ENCODE measurements at places on chromosomes 2 and 18.
A peak's percentile ranks its signal among the peaks of the same experiment; 100 is the strongest.

GRCh38 chr2:70546376-70546775, 7.2 kb downstream of the TGFA start:
- DNase-seq, result no peak

DNA sequence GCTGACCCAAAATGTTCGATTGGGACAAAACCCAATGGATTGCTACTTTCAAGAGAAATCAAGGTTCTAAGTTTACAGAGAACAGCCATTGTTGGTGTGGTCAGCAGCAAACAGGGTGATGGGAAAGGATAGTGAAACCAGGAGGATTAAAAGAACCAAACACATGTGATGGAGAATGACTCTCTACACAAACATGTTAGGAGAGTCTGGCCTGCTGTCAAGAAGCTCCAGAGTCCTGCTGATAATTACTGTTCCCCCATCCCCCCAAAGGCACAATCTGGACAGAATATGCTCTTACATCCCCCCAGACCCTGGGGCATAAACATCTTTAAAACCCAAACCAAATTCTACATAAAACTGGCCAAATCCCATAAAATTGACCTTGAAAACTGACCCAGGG, 32.0 kb upstream of the ACYP2 start:
- DNase-seq, result peak; percentile 53

DNA sequence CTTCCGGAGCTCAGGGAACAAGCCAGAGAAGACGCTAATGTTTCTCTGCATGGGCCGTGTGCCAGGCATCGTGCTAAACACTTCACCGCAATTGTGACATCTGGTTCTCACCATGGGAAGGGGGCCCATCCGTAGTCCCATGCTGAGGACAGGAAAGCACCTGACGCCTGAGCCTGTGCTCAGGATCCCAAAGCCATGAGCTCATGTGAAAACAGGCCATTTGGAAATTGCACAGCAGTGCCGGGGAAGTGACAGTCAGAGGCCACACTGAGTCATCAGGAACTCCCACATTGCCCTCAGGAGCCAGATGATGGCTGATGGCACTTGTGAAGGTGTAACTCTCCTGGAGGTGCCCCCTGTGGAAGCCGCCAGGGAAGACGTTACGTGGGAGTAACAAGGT, 141.0 kb downstream of the INHBB start:
- DNase-seq, result peak; percentile 70

GRCh38 chr2:148528356-148529064, 116.0 kb upstream of the EPC2 start:
- DNase-seq, result no peak

DNA sequence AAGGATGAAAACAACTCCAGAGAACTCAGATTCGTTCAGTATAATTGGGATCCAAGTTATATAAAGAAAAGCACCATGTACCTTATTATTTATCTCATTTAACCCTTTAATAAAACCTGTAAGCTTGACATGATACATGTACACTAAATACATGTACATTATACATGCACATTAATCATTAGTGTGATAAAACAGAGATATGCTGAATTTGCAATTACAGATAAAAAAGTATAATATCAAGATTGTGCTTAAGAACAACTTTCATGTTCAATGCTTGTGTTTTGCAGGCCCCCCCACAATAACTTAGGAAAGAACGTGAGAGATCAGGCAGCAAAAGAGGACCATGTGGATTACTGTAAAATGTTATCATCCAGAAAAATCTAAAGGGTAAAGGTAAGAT, 385.4 kb upstream of the GYPC start:
- no peak for DNase-seq

GRCh38 chr2:223952280-223952968, 4.8 kb upstream of the MRPL44 start:
- peak; percentile 67 for DNase-seq

DNA sequence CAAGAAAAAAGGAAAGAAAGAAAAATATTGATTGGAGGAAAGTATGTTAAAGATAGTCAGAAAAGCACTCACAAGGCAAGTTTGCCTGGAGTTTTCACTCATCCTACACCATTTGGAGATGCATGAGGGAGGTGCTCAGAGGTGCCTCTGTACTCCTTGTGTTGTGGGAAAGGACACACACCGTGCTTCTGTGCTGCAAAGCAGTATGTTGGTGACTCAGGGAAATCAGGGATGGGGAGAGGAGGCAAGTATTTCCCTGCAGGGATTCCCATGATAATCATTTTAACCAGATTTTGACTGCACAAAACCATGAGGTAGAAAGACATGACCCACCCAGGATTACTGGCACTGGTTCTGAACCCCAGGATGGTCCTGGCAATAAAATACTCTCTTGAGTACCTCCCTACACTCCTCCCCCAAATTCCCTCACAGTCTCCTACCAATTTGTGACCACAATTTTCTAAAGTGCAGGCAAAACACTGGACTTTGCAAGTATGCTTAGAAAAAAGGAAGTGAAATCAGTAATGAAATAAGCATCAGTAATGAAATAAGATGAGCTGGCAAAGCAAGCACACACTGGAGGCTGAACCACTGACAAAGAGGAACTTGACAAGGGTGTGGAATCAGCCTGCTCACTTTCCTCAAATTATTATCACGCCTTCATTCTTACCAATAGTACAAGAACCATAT, 155.5 kb upstream of the ACVR2A start:
- no peak for DNase-seq

GRCh38 chr18:70397259-70397925, 108.5 kb downstream of the SOCS6 start:
- DNase-seq, result no peak

- DNase-seq, result no peak
Measured at GRCh38 chr18:11146947-11147345, 2.4 kb downstream of the PIEZO2 start.

DNA sequence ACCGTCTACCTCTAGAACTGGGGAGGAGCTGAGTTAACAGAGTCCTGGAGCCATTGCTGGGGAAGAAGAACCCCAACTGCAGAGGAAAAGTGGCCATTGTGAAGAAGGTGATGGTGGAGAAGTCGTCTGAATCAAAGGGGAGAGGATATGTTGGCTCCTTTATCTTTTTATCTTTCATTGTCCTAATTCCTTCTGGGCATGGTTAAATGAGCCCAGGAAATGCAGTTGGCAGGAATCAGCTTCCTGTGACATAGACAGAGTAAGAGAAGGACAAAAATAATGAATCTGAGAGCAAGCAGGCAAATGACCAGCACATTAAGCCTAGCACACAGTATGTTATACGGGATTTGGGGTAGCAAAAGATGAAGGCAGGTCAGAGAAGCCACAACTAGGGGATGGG, 16.0 kb upstream of the ACTR3 start:
- no peak for DNase-seq

DNA sequence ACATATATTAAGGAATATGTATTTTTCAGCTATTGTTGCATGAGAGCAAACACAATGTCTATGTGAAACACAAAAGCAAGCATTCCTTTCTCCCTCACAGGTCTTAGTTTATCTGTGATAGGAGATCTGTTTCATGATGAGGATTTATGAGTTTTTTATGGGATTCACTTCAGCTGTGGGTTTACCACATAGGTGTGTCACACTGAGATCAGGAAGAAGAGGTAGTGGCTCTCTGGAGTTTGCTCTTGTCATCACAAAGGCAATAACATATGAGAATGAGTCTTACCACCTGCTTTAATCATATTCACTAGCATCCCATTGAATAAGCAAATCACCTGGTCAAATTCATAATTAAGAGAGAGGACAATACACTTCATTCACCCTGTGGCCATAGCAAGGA, 960.3 kb upstream of the SLC39A10 start:
- DNase-seq, result no peak

DNA sequence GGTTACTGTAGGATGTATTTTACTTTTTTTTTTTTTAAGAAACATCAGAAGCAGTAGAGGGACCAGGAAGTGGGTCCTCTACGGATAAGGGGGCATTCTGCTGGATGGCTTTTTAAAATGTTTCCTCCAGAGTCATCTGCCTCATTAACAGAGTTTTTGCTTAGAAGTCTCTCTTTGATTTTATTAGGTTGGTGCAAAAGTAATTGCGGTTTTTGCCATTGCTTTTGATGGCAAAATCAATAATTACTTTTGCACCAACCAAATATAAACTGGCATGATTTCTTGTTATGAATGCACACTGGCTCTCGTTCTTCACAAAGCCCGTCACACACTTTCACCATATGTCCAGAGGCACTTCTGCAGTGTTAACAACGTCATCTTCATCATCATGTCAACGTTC, 68.5 kb upstream of the FAM237A start:
- DNase-seq, result no peak

DNA sequence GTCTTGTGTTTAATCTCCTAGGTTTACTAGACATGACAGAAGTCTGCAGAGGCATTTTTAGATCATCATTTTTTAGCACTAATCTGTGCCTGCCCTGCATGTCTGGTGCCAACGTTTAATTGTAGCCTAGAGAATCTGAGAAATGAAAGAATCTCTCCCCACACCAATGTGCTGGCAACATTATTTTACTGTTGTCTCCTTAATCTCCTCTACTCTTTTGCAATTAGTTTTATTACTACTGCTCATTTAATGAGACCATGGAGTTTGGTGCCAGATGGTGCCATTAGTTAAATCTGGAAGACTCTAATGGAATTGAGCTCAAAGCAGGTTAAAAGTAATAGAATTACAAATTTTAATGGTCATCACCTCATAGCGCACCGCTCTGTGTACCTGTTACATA, 4.0 kb upstream of the SPP2 start:
- DNase-seq, result no peak

GRCh38 chr18:55862693-55863390, 274.9 kb upstream of the TCF4 start:
- no peak for DNase-seq

GRCh38 chr2:17164550-17164949, 353.7 kb downstream of the RAD51AP2 start:
- DNase-seq, result peak; percentile 45

- DNase-seq, result peak; percentile 47
Measured at GRCh38 chr2:233501198-233502076, 65.1 kb downstream of the USP40 start.

DNA sequence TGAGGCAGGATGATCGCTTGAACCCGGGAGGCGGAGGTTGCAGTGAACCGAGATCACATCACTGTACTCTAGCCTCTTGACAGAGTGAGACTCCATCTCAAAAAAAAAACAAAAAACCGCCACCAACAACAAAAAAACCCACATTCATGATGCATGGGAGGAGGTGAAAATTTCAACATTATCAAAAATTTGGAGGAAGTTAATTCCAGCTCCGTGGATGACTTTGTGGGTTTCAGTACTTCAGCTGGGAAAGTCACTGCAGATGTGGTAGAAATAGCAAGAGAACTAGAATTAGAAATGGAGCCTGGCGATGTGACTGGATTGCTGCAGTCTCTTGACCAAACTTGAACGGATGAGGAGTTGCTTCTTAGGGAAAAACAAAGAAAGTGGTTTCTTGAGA, 74.3 kb downstream of the PRKCE start:
- DNase-seq, result no peak

- peak; percentile 77 for DNase-seq
Measured at GRCh38 chr2:1744446-1745170, at the start of gene PXDN. Gene PXDN (minus strand): TSS chr2:1744515. CDS start chr2:1744455, 60 bp downstream.

DNA sequence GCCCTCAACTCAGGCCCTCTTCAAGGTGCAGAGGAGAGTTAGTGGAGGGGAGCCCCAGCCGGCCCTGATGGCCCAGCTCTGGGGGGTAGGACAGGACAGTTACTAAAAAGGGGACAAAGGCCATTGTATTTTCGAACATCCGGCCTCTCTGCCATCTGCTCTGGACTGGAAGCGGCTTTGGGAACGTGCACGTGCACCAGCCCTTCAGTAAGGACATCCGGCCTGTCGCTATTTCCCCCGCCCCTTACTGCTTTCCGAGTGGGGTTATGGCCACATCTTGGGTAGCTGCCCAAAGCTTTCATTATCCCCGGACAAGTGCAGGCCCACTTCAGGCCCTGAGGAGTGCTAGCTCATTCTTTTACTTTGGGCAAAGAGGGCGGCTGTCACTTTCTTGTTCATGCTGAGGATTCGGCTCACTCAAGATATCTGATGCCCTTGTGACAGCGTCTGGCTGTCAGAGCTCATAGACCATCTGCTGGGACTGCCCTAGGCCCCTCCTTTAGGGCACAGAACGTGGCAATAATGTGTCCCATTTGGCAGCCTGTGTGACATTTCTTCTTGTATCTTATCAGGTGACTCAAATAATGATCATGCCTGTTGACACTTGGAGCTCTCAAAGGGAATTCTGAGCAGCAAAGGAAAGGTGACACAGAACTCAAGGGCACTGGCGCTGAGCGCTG, 17.5 kb downstream of the SLC4A3 start:
- DNase-seq, result peak; percentile 68

DNA sequence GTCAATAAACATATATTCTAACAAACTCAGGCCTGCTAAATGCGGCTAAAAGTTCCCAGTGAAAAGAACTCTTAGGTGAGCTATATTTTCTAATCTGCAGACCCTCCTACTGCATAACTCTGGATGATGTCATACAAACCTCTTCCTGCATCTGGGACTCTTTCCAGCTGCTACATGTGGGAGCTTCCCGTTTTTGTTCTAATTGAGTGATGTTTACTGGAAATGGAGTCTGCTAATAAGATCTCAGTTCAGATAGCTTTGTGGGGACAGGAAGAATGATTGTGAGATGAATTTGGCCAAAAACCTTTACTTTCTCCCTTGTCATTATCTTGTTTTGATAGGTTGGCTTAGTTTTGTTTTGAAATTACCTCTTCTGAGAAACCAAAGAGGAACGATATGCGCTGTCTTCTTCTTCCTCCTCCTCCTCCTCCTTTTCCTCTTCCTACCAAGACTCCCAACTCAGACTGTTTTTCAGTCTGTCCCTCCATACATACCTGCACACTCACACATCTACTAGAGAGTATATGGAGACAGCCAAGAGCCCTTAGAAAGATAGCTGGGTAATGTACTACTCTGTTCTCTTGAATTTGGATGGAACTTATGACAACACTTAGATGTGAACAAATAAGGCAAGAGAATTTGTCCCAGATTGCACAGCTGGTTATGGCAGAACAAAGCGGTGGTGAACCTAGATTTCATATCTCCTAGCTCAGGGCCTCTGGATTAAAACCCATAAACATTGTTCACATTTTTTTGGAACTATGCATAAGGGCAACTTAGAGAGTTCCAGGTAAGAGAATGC, 39.8 kb upstream of the AAK1 start:
- peak; percentile 48 for DNase-seq

DNA sequence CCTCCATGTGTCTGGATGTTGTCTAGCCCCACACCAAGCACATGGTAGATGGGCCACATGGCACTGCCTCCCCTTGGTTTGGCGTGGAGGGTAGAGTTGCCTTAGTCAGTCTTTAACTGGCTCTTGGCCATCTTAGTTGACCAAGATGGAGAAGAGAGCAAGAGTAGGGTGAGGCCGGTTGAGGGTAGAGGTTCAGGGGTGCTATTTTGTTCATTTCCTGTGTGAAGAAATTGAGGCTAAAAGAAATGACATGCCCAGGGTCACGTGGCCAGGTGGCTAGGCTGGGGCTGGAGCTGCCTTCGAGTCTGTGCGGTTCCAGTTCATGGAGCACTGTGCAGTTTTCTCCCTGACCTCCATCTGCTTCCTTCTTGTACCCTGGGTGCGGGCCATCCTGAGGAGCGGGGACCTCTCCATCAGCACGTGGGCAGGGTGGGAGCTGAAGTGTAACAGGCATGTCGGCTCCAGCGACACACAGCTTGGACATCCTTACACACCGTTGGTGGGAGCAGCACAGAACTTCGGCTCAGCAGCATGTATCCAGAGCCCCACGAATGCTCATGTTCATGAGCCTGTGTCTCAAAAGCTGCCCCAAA, 213.2 kb downstream of the GBX2 start:
- DNase-seq, result no peak

- DNase-seq, result no peak
Measured at GRCh38 chr2:53510401-53510800, 257.2 kb upstream of the CHAC2 start.
